ENCODE measurements at places on chromosomes 2 and 18. TPM values are rescaled to one million over a fixed set of nuclear protein-coding genes. Genes with fewer than 3 reads are reported as not detected.

DNA sequence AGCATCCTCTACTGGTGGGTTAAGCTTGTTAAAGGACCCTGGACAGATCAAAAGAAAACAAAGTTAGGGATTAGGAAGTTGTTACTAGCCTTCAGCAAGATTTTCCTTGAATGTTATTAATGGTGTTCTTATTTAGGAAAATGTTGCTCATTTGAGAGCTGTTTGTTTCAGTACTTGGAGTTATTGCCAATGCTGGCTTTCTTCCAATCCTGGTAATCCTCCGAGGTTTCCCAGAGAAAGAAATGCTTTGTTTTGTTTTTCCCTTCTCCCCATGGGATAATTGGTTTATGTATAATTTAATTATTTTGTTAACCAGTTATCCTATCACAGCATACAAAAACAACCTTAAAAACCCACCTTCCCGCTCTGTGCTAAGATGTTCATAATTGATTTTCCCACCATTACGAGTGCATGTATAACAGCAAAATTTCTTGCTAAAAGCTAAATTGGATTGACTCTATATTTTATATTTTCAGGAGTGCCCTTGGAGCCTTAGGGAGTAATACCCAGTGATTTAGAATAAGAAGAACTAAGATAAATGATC, 79.8 kb downstream of the MGAT5 start:
- DNase-seq, result peak; percentile 4

DNA sequence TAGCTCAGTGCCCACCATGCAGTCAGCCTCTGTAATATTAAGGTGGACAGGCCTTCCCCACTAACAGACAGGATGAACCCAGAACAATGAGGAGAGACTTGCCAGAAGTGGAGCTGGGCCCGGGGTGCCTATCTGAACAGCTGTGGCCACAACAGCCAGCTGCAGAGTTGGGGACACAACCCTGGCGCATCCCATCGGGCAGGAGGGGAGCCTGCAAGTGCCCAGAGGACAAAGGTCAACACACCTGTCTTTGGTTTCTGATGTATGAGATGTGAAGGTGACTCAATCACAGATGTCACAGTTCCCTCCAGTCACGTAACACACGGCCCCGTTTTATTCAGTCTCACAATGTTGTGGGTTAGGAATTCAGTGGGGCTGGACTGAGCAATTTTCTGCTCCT, 48.2 kb upstream of the TAF1B start:
- DNase-seq, result no peak

DNA sequence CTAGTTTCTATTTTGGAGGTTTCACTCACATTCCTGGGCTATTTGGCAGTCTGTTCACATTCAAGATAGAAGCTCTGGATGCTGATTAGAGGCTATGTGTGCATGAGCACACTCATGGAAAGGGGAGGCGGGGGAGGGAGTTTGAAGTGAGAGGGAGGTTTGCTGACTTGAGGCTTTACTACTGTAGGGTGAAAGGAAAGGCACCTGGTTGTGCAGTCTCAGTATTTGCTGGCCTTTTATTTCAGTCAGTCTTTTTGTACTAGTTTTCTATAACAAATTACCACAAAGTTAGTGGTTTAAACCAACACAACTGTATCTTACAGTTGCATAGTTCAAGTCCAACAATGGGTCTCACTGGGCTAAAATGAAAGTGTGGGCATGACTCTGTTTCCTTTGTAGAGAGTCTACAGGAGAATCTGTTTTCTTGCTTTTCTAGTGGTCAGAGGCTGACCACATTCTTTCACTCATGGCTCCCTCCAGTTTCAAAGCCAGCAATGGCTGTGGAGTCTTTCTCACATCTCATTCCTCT, 47.7 kb upstream of the NR4A2 start:
- peak; percentile 29 for DNase-seq

- peak; percentile 98 for DNase-seq
These were observed 268.2 kb upstream of the TCF4 start for GRCh38 chr18:55856229-55856628.

- DNase-seq, result no peak
These were observed 239.1 kb downstream of the CPS1 start for GRCh38 chr2:210795506-210795905.

DNA sequence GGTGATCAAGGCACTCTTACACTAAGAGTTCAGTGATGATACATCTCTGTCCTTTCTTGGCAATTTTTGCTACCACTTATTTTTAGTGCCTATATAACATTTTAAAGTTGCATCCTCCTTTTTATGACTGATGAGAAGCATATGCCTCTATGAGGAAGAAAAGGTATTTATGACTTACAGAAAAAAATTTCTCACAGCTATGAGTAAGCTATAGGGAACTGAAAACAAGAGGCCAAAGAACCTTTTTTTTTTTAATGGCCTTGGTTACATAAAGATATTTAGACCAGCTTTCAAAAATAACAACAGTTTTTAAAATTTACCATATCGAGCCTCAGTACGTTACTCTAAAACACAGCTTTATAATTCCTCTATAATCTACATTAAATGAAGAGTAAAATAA, 21.3 kb downstream of the MBD5 start:
- no peak for DNase-seq

DNA sequence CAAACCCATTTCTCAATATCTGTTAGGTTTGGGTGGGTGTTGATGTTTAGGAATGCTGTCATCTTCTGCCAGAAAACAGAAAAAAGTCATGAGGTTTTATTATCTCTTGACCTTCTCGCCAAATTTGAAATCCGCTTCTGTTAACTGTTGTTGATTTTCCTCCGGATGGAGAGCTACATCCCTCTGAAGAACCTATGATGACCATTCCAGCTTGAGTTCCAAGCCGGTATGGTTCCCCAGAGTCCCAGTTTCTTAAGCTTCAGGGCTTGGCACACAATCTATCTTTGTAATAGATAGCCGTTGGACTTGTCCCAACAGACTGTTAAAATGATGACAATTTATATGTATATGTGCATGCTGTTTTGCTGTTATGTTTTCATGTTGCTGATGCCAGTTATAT, 1201.0 kb downstream of the LRP1B start:
- DNase-seq, result no peak

DNA sequence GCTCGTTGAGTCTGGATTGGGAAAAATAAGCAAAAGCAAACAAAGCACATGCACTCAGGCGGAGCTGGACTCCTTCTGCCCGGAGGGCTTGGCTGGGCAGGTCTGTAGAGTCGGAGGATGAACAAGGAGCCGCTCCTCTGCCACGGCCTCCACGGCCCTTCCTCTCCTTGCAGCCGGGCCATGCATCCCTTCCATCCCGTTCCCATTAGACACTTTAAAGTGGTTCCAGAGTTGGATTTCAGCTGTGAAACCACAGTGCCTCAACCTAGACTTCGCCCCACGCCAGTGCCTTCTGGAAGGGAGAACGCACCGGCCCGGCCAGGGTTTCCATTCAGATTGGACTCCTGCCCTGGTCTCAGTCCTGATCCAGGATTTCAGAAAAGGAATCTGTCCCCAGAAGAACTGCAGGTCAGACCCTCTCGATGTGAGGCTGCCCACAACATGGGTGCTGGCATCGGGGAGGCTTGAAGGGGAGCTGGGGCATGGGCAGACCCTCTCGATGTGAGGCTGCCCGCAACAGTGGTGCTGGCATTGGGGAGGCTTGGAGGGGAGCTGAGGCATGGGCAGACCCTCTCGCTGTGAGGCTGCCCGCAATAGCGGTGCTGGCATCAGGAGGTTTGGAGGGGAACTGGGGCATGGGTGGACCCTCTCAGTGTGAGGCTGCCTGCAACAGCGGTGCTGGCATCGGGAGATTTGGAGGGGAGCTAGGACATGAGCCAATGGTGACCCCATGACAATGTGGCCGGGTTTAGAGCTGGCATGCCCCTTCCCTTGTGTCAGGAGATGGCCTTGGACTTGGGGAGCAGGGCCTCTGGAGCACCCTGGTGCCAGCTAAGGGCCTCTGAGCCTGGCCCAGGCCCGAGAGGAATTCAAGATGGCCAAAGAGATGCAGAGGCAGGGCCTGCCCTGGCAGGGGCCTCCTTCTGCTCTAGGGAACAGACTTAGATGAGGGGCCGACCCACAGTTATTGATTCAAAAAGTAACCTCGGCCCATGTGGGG, 304.5 kb downstream of the NDUFA10 start:
- no peak for DNase-seq

DNA sequence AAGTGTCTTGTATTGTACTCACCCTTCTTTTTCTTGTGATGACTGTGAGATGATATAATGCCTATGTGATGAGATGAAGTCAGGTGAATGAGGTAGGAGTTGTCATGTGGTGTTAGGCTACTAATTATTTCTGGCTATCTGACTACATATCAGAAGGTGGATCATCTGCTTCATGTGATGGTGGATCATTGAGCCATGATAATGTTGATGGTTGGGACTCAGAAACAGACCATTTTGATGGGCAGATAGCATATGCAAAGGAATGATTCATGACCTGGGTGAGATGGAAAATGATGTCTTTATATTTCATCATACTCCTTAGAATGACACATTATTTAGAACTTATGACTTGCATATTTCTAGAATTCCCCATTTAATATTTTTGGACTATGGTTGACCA, 19.5 kb downstream of the ANKRD30B start:
- no peak for DNase-seq

DNA sequence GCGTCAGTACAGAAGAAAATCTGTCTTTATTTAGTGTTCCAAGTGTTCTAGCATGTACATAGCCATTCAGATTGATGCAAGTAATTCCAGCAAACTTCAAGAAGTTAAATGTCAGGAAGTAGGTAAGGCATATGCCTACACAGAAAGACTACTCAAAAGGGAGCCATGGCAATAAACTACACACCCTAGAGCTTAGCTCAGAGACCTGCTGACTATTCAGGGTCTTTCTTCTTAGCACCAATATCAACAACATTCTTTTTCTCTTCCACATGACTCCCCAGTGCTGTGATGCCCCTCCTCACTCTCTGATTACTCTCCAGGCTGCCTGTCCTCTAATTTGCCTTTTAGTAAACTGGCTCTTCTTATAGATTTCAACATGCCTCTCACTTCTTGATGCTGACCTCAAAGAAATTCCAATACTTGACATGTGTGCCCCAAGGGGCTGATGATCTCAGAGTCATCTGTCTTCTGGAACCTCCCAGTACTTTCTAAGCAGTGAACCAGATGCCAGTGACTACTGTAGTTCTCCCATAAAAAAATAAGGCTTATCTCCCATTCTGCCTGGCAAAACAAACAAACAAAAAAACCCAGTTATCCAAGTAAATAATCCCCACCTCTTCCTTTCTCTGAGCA, 909.2 kb upstream of the FANCL start:
- no peak for DNase-seq

DNA sequence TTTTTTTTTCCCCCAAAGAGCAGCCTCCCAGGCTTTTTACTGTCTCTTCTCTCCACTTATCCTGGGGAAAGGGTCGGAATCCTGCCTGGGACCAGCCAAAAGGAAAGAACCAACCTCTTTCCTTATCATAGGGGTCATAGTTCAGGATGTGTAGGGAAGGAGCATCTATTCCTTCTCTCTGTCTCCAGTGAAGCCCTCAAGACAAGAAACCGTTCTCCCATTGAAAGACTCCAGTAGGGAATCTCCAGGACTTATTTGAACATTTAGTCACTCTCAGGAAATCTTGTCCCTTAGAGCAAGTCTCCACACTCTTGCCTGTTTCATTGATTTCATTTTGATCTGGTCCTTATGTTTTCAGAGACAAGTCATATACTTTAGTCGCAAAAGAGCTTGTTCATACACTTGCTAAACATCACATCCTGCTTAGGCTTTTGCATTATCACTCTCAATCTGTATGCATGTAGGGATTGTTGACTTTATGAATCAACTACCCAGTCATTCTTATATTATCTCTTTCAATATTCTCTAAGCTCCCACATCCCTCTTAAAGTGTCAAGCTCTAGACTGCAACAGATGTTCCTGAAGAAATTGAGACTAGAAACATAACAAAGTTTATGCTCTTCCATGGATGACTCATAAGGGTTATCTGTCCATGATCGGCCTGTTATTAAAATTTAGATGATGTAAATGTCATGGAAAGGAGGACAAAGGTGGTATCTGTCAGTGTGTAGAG, 116.2 kb upstream of the ST6GAL2 start:
- no peak for DNase-seq

GRCh38 chr2:19746137-19746600, 155.6 kb downstream of the TTC32 start:
- DNase-seq, result no peak

- no peak for DNase-seq
These were observed 523.0 kb downstream of the ERBB4 start for GRCh38 chr2:212015588-212015987.

DNA sequence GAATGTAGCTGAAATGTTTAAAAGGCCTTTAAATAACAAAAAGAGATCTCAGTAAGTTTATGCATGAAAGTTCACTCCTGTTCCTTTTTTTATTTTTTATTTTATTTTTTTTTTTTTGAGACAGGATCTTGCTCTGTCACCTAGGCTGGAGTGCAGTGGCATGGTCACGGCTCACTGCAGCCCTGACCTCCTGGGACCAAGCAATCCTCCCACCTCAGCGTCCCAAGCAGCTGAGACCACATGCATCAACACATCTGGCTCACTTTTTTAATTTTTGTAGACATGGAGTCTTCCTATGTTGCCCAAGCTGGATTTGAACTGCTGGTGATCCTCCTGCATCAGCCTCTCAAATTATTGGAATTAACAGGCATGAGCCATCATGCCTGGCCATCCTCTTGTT, 84.3 kb downstream of the KANSL1L start:
- DNase-seq, result no peak

DNA sequence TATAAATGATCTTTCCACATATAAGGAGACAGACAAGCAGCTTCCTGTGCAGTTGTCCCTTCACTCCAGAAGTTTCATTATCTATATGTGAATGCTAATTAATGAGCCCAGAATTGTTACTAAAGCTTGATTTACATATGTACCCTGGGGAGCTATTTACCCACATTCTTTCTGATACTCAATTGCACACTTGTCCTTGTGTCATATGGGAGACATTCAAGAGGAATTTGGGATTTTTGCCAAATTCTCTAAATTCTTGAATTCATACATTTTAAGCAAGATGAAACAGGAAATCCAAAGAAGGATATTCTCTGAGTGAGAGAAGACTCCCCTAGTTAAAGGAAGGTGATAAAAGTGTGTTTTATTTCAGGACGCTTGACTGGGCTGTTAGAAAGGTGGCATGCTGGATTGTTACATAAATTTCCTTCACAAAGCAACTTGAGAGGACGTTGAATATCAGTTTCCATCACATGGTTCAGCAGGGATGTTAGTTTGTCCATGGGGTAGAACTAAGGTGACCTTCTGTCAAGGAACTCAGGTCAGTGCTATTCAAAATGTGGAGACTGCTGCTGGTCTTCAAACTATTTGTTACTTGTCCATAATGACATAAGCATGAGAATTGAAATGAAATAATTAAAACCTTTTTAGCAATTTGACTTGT, 368.2 kb downstream of the IRS1 start:
- peak; percentile 88 for DNase-seq

The ICA1L gene
- 3.3 TPM for total RNA-seq

The RNF138 gene
- total RNA-seq, result 18.3 TPM

The FAHD2B gene
- 6.3 TPM for total RNA-seq

The HK2 gene
- total RNA-seq, result 12.0 TPM

The EHD3 gene
- total RNA-seq, result 9.5 TPM

The DYSF gene
- total RNA-seq, result 10.2 TPM
